ENCODE measurements at places on chromosomes 3 and 15.

- DNase-seq: no peak
These were observed 20.5 kb upstream of the ENTPD3 start for GRCh38 chr3:40366203-40367162.

- DNase-seq: no peak
These were observed 182.9 kb downstream of the KCNMB2 start for GRCh38 chr3:178718995-178719635.

DNA sequence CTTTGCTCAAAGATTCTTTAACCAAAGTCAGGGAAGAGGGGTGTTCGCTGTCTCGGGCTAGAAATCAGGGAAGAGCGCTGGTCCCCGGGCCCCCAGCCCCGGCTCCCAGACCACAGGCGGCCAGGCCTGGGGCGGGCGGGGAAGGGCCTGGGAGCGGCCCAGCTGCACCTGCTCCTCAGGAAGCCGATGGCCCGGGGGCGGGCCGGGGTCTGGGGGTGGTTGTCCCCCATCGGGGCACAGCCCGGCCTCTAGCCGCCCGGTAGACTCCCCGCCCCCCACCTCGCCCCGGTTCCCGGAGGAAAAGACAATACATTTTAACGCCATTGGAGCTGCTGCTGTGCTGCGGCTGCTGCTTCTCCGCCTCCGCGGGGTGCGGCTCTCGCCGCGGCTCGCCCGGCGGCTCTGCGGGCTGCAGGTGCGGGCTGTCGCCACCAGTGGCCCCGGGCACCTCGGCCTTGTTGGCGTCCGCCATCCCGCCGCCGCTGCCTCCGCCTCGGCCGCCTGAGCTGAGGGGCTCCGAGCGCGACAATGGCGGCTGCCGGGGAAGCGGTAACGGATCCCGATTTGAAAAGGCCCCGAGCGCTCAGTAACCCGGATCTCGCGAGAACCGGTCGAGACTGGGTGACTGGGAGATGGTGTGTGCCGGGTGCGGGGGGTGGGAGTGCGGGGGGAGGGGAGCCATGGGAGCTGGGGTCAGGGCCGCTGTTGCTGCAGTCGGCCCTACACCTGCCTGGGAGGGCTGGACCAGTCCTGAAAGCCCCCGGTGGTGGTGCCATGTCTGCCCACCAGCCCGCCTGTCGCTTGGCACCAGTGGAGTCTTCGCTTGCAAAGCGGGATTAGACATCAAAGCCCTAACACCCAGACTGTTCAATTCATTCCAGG lies at the start of gene MYEF2:
Gene MYEF2, minus strand, starts transcription at position 530 of the 882 bp plus-strand sequence. Its CDS starts 58 bp downstream, at position 472.
- DNase-seq: peak; percentile 86

DNA sequence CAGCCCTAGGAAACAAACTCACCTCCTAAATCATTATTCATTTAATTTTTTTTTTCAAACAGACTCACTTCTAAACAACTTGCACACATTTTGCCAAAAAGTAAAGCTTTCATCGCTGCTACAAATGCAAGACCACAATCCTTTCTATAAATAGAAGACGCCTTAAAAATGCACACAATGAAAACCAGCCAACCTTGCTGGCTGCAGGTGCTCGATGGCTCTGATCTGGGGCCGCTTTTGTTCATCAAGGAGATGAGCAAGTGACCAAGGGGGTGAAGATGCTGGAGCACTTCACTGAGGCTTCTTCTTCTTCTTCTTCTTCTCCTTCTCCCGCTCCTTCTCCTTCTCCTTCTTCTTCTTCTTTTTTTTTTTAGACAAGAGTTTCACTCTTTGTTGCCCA lies 12.7 kb upstream of the SLC6A6 start:
- no peak for DNase-seq

DNA sequence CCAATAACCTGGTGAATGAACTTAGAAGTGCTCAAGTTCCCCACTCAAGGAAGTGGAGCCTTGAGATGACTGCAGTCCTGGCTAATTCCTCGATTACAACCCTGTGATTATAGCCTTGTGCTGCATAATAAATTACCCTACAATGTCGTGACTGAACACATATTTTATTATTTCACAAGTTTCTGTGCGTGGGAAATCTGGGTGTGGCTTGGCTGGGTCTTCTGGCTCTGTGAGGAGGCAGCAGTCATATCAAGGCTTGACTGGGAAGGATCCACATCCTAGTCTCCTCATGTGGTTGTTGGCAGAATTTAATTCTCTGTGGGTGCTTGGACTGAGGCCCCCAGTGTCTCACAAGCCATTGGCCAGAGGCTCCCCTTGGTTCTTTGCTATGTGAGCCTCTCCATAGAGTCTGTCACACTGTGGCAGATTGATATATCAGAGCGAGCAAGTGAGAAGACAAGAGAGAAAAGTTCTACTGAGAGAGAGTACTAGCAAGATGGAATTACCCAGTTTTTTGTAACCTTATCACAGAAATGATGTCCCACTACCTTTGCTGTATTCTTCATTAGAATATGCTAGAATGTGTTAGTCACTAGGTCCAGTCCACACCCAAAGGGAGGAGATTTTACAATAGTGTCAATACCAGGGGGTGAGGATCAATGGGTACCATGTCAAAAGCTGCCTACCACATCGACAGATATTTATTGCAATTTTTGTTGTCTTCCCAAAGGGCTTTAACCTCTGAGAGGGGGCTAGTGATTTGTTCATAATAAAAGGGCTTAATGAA lies 102.8 kb upstream of the TBC1D5 start:
- DNase-seq: no peak

All from activated CD8-positive, alpha-beta T cell treated with anti-CD3 and anti-CD28 coated beads for 36 hours (primary cell).